Stimulated activated CD8-positive, alpha-beta memory T cell treated with anti-CD3 and anti-CD28 coated beads, Interleukin-7, amount 100 ng/mL, for 1 hour (primary cell): ENCODE measurements at places on chromosomes 3 and 15.

GRCh38 chr3:53254509-53255422 is 1.1 kb downstream of the TKT start:
- DNase-seq: no peak

- DNase-seq: no peak
Observed at GRCh38 chr3:18680758-18681157, 255.6 kb upstream of the SATB1 start.

DNA sequence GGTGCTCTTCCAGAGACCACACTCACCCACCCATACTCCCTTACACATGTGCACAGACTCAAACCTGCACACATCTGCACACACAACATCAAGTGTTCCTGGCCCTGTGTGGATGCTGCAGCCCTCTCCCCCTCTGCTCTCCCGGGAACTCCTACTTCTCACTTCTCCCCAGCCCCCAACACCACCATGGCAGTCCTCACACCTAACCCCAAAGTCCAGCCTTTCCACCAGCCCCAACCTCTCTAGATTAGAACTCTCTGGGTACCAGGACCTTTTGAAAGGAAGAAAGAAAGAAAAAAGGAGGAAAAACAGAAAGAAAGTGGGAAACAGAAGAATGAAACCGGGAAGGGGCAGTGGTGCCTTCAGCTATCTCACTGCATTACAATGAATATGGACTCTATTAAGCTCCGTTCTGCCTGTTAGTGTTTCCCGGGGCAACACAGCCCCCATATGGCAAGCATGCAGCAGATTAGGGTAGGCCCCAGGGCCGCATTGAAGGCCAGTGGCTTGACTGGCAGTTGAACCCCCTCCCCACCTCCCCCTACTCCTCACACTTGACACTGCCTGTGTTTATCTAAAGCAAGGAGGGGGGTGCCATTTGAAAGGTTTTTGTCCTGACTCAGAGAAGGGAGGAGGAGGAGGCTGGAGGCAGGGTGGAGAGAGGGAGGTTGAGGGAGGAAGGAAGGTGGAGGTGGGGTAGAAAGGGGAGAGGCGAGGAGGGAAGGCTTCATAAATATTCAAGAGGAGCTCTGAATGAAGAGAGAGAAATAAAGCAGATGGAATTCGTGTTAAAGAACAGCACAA is 30.1 kb downstream of the BOC start:
- DNase-seq: no peak

DNA sequence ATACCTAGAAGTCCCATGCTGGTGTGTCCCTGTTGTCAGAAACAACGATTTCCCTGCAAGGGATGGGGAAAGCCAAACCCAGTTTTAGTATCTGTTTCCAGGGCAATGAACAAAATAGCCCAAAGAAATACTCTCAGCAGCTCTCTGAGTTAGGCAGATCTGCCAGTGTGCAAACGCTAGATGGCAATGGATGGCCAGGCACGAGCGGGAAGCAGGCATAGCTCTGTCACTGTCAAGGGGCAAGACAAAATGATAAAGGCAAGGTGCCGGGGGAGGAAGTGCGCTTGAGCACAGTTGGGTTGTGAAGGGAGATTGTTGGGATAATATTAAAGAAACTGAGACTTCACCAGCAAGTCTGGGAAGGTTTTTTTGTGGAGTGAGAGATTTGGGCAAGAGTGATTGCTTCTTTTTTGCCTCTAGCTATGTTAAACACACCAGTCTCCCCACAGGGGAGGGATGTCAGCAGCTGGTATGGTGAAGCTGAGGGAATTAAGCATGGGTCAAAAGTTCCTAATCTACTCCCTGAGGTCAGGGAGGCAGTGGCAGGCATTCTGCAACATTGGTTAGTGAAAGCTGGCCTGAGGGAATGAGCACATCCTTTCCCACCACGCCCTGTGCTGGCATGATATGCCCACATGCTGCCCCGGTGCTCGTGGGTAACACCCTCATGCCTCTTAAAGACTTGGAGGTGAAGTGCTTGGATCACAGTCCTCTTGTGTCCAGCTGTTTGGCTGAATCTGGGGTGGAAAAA is 117.5 kb downstream of the PDCD6IP start:
- DNase-seq: no peak

GRCh38 chr3:20930034-20930433 is 744.0 kb upstream of the SGO1 start:
- no peak for DNase-seq

- DNase-seq: no peak
Observed at GRCh38 chr15:66830358-66830757, 128.3 kb downstream of the SMAD6 start.

GRCh38 chr15:77295446-77295845 is 124.5 kb downstream of the PEAK1 start:
- DNase-seq: no peak

- DNase-seq: no peak
Observed at GRCh38 chr3:23859839-23860382, 54.2 kb downstream of the UBE2E1 start.
